T-cell (primary cell): ENCODE measurements at places on chromosomes 4 and X. TPM values are rescaled to one million over a fixed set of nuclear protein-coding genes. Genes with fewer than 3 reads are reported as not detected.

Gene SPANXA2
- total RNA-seq = not detected

Gene PARM1
- 0.26 TPM for total RNA-seq

GRCh38 chr4:167452922-167453430, 218.7 kb upstream of the SPOCK3 start:
- DNase-seq = no peak
- H3K27ac ChIP-seq = no peak overlapping the region
- H3K36me3 ChIP-seq = no peaks in the 10 kb centered on the region
- H3K27me3 ChIP-seq = no peaks in the 10 kb centered on the region
- H3K4me3 ChIP-seq = no peak overlapping the region

GRCh38 chr4:183765251-183765911, 106.3 kb downstream of the TRAPPC11 start:
- no peaks in the 10 kb centered on the region for H3K27me3 ChIP-seq

Gene ADH7
- total RNA-seq = not detected

Gene PROM1
- total RNA-seq = 1.4 TPM

Gene FAM53A
- total RNA-seq = 1.9 TPM

- no peak for DNase-seq
- H3K27me3 ChIP-seq = no peaks in the 10 kb centered on the region
These were observed 5.3 kb downstream of the ARSF start for GRCh38 chrX:3046253-3047240.
